ENCODE measurements at places on chromosomes 7 and 10.

DNA sequence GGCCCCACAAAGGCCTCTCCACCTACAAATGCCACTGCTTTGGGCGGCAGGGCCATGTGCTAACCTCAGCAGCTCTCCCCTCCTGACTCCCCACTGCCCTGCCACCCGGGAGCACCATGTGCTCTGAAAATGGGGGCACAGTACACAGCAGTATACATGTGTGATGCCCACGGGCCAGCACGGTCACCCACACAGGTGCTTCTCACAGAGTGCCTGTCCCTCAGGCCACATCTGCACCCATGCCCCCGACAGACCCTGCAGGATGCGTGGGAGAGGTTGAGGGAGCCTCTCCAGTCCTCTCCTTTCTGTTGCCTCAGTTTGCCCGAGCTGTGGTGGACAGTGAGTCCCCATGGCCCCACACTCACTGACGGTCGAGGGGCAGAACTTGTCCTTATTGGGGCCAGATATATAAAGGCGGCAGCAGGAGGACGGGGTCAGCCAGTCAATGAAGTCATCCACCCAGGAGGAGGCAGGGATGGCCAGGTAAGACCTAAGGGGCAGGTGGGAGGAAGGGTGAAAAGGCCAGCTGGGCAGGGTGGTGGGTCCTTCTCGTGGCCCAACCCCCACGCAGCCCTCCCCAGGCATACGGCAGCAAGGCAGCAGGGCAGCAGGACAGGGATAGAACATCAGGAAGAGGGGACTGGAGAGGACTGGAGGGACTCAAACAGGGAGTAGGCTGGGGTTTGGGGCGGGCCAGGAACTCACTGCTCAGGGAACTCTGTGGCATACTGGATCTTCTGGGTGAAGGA is 19.6 kb downstream of the NPC1L1 start:
- DNase-seq = no peak

GRCh38 chr10:61609701-61610100 is 53.0 kb upstream of the CABCOCO1 start:
- no peak for DNase-seq

DNA sequence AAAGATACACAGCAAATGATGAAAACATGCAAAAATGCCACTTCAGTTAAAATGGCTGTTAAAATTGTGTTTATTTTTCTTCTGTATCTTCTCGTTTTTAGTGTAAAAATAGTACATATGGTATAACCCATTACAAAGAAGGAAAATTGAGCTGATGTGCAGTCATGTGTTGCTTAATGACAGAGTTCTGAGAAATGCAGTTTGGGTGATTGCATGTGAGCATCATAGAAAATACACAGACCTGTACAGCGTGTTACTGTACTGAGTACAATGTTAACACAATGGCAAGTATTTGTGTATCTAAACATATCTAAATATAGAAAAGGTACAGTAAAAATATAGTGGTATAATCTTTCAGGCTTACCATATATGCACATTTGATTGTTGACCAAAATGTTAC is 7.3 kb downstream of the DMTF1 start:
- no peak for DNase-seq

- DNase-seq = no peak
Observed at GRCh38 chr10:842795-843194, 88.7 kb downstream of the LARP4B start.

DNA sequence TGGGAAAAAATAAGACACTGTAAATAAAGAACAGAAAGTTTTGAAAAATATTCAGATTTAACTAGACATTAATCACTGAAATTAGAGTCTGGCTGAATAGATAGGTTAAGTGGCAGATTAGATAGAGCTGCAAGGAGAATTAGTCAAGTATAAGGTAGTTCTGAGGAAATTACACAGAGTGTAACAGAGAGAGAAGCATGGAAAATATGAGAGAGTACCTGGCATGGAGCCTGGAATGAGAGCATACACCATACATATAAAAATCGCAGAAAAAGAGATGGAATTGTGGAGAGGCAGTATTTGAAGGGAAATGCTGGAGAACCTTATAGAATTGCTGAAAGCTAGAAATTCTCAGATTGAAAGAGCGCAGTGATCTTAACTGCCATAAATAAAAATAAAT is 46.9 kb downstream of the ZNRF2 start:
- DNase-seq = no peak

DNA sequence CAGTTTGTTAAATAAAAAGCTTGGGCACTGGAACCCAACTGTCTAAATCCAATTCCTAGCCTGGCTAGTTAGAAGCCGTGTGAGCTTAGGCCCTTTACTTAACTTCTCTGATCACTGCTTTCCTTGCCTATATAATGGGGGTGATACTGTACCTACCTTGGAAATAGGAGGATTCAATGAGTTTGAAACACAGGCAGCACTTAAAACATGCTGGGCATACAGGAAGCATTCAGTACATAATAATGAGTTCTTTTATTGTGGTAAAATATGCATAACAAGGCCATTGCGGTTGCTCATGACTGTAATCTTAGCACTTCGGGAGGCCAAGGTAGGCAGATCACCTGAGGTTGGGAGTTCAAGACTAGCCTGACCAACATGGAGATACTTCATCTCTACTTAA is 47.4 kb upstream of the SEPHS1 start:
- DNase-seq = no peak

GRCh38 chr10:77027141-77027540 is 610.5 kb downstream of the KCNMA1 start:
- no peak for DNase-seq

GRCh38 chr10:14468726-14469125 is 138.0 kb upstream of the FRMD4A start:
- no peak for DNase-seq

- DNase-seq = no peak
Observed at GRCh38 chr7:153245809-153246208, 486.3 kb downstream of the ACTR3B start.

DNA sequence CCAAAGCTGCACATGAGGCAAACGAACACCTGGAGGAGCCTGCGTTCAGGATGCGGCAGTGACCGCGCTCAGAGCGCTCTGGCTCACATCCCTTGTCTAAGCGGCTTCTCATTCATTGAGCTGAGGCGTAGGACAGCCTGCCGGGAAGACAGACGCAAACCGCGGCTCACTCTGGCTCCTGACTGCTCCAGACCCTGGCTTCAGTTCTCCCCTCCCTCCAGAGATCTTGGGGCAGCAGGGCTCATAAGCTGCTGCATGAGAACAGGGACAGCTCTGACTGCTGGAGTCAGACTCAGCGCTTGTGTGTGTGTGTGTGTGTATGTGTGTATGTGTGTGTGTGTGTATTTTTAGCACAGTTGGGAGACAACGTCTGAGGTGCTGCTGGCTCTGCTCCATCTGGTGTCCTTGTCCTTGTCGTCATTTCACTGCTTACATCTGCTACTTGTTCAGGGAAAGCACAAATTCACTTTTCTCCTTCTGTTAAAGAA is 15.8 kb upstream of the LYZL2 start:
- DNase-seq = no peak

GRCh38 chr7:101093906-101094305 is 8.6 kb downstream of the TRIM56 start:
- DNase-seq = no peak

DNA sequence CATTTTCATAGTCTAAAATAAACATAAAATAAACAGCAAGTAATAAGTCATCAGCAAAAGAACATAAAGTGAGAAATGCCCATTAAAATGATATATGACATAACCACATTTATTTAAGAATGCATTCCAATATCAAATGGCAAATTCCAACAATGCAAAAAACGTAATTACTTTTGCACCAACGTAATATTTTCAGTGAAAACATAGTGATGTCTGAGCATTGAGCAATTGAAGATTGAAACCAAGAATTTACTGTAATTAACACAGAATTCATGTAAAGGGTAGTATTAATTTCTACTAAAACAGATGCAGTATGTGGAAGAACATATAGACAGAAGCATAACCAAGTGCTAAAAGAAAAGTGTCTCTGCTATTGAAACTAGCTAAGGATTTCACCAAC is 123.0 kb upstream of the TNS3 start:
- DNase-seq = no peak

GRCh38 chr10:96263669-96264068 is 7.7 kb downstream of the BLNK start:
- DNase-seq = no peak

GRCh38 chr10:72206511-72207229 is 9.1 kb upstream of the ANAPC16 start:
- no peak for DNase-seq

GRCh38 chr7:131642429-131642828 is 86.0 kb upstream of the PODXL start:
- no peak for DNase-seq

DNA sequence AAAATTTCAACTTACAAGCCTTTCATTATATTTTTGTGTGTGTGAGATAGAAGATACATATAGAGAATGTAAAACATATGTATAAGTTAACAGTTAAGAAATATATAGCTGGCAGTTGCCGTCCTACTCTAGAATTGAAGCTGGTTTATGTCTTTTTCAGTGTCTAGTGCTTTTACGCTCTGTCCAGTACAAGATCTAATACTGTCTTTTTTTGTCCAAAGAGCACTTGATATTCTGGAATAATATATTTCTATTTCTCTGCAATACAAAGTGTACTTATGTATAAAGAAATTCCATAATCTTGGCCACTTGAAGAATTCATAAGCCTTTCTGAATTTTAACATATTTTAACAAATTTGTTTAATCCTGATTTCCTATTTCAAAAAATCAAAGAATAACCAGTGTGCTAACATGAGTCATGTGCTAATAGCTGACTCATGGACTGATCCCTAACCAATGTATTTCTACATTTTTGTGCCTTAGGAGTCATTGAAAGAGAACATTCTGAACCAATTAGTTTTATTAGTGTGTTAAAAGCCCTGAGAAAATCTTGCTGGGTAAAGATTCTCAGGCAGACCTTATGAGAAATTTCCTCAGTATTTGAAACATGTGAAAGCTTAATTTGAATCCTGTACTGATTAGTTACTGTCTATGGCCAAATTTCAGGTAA is 73.2 kb upstream of the CCAR1 start:
- DNase-seq = no peak

DNA sequence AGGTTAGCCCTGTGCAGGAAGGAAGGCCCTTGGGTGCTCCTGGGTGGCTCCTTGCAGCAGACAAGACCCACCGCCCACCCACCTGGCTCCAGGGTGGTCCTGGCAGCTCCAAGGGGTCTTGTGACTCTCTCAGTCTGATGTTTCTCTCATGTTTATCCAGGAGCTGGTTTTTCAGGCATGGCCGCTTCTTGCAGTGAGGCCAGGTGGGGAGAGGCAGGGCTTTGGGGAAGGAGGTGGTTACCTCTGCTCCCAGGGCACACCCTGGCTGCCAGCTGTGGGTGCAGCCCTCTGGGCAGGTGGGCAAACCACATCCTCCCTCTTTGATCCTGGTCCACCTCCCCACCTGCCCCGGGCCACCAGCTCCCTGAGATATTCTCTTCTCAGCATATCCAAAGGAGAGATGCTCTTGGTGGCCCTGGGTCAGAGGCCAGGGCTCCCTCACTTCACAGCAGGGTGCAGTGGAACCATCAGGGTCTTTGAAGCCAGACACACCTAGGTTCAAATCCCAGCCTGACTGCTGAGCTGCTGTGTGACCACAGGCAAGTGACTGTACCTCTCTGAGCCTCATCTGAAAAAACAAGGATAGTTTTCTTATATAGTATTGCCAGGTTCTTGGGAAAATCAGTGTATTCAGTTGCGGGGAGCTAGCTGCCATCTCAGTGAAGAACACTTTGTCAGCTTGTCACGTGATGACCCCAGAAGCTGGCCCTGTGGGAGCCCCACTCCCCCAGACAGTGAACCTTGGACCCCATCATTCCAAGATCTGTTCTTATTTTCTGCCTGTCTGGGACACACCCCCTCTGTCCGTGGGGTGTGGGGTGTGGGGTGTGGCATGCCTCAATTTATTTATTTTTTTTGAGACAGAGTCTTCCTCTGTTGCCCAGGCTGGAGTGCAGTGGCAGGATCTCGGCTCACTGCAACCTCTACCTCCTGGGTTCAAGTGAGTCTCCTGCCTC is 11.5 kb downstream of the GTF2IRD1 start:
- DNase-seq = no peak

- no peak for DNase-seq
Observed at GRCh38 chr7:101743995-101744360, 73.4 kb upstream of the CUX1 start.
